ENCODE measurements at places on chromosomes 2 and 18.
A peak's percentile ranks its signal among the peaks of the same experiment; 100 is the strongest.

DNA sequence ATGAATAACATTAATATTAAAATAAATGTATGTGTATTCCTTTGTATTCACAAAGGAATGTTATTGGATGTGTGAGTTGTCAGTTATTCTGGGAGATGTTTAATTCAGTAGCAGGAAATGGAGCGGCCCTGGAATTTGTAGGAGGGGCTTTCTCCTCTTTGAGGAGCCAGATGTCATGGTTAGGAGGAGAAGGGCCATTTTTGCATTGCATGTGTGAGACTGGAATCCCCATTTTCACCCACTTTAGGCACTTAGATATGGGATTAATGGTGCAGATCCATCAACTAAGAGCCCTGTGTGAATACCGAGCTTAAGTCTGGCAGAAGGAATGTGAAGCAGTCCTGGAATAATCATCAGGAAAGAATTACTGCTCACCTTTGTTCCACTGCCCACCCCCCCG is 439.2 kb downstream of the PARD3B start:
- no peak for DNase-seq

DNA sequence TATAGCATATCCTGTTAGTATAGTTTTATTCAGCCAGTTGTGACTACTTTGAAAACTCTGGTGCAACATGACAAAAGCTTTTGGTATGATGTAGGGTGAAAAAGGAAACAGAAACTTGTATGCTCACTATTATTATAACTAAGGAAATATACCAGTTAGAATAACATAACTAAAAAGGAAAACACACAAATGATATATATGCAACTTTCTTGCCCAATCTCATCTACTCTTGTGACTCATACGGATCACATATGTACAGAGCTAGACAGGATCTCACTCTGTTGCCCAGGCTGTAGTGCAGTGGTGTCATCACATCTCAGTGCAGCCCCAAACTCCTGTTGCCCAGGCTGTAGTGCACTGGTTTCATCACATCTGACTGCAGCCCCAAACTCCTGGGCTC is 12.4 kb upstream of the TLK1 start:
- no peak for DNase-seq

GRCh38 chr18:32760391-32760790 is 12.4 kb downstream of the KLHL14 start:
- DNase-seq = no peak

DNA sequence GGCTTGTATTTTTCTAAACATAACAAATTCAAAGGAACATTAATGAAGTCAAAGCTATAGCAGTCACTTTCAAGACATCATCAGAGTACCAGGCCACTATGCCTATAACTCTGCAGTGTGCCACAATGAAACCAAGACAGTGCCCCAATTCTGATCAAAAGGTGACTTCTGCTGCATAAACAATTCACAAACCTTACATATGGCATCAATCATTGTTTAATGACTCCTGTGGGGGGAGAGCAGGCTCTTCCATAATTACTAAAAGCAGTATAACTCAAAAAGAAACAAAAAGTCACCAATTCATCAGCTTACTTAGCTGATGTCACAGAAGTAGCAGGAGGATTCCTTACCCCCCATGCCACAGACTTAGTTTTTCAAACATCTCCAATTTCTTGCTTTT is 15.5 kb downstream of the LPIN2 start:
- DNase-seq = no peak

GRCh38 chr2:52054824-52055223 is 1022.9 kb upstream of the NRXN1 start:
- no peak for DNase-seq

DNA sequence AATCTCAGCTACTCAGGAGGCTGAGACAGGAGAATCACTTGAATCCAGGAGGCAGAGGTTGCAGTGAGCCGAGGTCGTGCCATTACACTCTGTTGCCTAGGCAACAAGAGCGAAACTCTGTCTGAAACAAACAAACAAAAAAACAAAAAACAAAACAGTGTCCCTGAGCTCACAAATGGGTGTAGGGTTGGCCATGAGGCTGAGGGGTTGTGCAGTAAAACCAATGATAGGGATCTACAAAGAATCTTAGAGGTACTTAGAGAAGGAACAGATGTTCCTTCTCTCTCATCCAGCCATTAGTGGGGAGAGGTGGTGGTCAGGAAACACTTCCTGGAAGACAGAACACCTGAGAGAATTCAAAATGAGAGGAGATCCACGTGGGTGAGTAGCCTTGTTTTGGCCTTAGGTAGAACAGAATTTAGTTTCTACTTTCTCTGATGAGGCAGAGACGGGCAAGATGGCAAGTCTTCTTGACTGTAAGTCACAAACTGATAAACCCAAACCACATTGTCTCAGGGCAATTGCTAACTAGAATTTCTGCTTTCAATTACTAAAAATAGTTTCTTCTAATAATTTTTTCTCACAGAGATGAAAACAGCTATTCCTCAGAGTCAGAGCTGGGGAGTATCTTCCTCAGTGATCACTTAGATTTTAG is 61.5 kb upstream of the PPM1B start:
- DNase-seq = no peak

GRCh38 chr18:61531182-61531581 is 198.0 kb downstream of the CDH20 start:
- peak; percentile 90 for DNase-seq
